B cell (primary cell): ENCODE measurements at places on chromosomes 16 and 17.

- no peak for DNase-seq
Measured at GRCh38 chr16:89862732-89863131, 10.7 kb upstream of the TCF25 start.

DNA sequence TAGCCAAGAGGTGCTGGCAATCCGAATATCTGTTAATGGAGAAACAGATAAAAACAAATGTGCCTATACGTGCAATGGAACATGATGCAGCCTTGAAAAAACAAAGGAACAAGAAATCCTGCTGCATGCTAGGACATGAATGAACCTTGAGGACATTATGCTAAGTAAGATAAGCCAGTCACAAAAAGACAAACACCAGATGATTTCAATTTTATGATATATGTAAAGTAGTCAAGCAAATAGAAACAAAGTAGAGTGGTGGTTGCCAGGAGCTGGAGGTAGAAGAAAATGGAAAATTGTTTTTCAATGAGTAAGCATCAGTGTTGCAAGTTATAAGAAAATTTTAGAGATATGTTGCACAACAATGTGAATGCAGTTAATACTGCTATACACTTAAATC lies 409.7 kb upstream of the CDH8 start:
- no peak for DNase-seq

GRCh38 chr17:80261159-80261894 lies 675 bp downstream of the RNF213 start:
- peak; percentile 67 for DNase-seq

- no peak for DNase-seq
Measured at GRCh38 chr16:12411516-12411915, 392.2 kb downstream of the CPPED1 start.

- no peak for DNase-seq
Measured at GRCh38 chr17:5775098-5775497, 190.8 kb upstream of the NLRP1 start.

GRCh38 chr17:80456465-80457235 lies 19.8 kb downstream of the NPTX1 start:
- DNase-seq, result no peak

DNA sequence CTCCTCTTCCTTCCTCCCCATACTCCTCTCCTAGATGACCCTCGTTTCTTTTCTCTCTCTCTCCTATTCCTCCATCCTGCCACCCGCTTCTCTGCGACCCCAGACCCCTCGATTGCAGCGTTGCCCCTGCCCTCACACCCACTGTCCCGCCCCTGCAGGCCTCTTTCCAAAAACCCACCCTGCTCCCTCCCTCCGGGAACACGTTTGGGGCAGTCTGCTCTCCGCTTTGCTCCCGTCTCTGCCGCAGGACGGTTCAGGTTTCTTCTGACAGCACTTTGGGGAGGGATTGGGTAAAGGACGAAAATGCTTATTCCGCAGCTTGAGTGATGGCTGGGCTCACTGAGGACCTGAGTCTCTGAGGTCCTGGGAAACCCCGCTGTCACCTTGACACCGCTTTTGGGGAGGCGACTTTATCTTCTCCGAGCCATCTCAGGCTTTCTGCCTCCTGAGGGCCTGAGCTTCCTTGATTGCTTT lies 690 bp downstream of the NDE1 start:
- DNase-seq, result peak; percentile 70

DNA sequence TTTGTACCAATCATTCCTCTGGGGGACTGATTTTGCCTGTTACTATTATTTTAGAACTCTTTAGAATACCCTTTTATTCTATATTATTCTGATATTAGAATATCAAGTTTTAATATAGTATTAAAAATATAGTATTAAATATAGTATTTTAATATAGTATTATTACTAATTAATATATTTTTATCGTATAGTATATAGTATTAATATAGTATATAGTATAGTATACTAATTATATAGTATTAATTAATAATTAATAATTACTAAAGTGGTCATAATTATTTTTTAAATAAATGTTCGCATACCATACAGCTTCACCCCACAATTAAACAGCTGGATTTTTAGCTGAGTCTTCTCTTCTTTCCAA lies 73.3 kb downstream of the GNAO1 start:
- DNase-seq, result no peak

DNA sequence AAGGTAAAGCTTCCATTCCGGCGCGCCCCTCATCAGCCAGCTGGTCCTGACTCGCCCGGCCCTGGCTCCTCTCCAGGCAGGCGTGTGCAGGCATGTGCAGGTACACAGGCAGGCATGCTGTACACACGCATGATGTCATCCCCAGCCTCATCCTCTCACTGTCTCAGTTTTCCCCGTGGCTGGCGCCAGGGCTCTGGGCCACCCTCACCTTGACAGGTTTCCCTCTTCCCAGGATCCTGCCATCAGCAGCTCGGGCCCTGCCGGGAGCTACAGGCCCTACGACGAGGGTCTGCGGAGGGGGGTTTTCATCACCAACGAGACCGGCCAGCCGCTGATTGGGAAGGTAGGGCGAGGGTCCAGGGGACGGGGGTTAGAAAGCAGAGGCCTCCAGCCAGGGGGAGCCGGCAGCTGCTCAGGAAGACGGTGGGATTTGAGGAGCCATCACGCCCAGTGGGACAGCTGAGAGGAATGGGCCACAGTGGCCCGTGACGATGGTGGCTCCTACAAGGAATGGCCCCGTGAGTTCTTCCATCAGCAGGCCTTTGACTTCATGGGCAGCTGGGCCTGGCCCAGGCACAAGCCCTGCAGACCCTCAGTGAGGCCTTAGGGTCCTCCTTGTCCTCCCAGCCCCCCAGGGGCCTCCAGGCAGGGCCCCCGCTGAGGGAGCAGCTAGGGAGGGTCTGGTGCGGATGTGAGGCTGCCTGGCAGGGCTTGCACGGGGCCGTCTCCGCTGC lies 8.5 kb downstream of the GAA start:
- DNase-seq, result no peak
